ENCODE measurements at places on chromosomes 11 and 22. TPM values are rescaled to one million over a fixed set of nuclear protein-coding genes. Genes with fewer than 3 reads are reported as not detected.

Gene FIBIN
- 97.6 TPM for polyA plus RNA-seq

- peaks cover 4% of the 10 kb centered on the region for H3K27me3 ChIP-seq
- no peak overlapping the region for H3K27ac ChIP-seq
- H3K4me1 ChIP-seq = peaks cover 12% of the 10 kb centered on the region
- DNase-seq = no peak
- H3K36me3 ChIP-seq = no peaks in the 10 kb centered on the region
These were observed 139.0 kb downstream of the ETS1 start for GRCh38 chr11:128448200-128448886.

Gene MAPK8IP2
- polyA plus RNA-seq = 104 TPM

Gene LRRC74B
- polyA plus RNA-seq = 1.7 TPM

DNA sequence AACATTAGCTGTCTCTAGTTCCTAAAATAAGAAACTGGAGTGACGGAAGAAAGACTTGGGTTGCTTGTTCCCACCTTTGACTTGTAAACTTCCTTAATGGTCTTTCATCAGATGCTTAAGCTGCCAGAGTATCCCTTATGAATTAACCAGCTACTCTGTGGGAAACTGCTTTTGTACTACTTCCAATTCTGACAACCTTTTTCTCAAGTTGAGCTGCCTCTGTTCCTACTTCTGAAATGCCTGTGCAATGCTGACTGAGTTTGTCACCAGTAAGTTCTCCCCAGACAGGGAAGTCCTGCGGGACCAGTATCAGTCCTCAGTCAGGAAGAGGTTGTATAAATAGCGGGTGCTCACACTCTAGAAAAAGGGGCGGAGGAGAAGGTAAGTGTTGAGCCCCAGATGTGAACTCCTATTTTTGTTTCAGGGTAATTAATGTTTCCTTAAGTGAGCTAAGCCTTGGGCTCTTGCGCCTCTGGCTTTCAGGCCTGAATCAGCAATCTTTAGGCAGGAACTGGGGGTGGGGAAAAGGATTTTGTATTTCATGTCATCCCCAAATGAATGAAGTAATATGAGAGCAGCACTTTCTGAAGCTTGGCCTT, 67.2 kb downstream of the CECR2 start:
- DNase-seq = no peak
- H3K36me3 ChIP-seq = no peaks in the 10 kb centered on the region
- H3K27ac ChIP-seq = peak overlapping the region; percentile 85

GRCh38 chr22:38080850-38081635, 2.9 kb downstream of the SLC16A8 start:
- DNase-seq = peak; percentile 92
- H3K27ac ChIP-seq = no peak overlapping the region
- H3K27me3 ChIP-seq = peaks cover 18% of the 10 kb centered on the region
- peaks cover 52% of the 10 kb centered on the region for H3K36me3 ChIP-seq
- peaks cover 53% of the 10 kb centered on the region for H3K4me1 ChIP-seq

Gene OR5P2
- not detected for polyA plus RNA-seq

GRCh38 chr11:11306855-11307254, 46.2 kb downstream of the CSNK2A3 start:
- H3K4me3 ChIP-seq = no peak overlapping the region

DNA sequence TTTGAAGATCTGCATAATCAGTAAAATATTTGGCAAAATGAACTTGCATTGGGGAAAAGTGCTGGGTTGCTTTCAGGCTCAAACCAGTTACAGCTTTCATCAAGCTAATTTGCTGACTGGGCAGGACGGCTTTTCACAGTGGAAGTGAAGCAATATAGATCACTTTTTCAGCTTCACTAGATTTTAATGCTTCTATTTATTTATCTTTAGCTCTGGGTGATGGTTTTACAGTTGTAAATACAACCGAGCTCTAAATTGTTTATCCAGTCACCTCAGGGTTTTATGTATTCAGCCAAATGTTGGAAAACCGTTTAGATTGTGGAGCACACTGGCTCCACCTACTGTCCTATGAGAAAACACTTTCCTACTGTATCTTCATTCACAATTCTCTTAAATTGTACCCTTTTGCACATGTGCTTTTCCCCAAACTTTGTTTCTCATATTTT, 58.2 kb downstream of the ACER3 start:
- DNase-seq = no peak
- no peaks in the 10 kb centered on the region for H3K27me3 ChIP-seq
- H3K36me3 ChIP-seq = no peaks in the 10 kb centered on the region

DNA sequence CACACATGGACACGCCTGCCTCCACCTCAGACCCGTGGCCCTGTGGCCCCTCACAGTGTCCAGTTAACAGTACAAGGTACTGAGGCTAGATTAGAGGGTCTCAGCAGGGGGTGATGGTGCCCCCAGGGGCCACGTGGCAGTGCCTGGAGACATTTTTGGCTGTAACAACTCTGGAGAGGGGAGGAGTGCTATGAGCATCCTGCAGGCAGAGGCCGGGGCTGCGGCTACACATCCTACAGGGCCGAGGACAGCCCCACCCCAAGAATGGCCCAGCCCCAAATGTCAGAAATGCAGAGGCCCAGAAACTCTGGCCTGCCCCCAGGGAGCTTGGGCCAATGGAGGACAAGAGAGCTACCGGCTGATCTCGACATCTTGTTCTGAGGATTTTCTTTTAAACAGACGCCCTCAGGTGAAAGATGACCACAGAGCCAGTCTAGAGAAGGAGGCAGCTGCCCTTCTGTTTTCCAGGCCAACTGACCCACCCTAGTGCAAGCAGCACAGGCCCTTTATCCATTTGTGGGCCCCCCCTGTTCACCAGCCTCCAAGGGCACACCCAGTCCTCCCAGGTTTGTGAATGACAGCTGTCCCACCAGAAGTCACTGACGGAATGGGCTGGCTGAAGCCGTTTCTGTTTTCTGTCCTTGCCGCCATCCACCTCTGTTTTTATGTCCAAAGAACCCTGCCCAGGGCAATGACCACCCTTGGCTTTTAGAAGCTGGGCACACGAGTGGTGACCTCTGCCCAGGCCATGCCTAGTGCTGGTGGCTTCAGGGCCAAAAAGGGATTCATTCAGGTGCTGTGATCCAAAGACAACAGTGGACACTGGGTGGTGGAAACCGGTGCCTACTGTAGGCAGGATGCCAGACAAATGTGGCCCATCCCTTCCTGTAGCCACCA, 85.2 kb upstream of the LINC01488 start:
- no peak overlapping the region for H3K4me3 ChIP-seq
- H3K27ac ChIP-seq = no peak overlapping the region
- H3K27me3 ChIP-seq = no peaks in the 10 kb centered on the region
- peaks cover 46% of the 10 kb centered on the region for H3K4me1 ChIP-seq
- no peaks in the 10 kb centered on the region for H3K36me3 ChIP-seq

DNA sequence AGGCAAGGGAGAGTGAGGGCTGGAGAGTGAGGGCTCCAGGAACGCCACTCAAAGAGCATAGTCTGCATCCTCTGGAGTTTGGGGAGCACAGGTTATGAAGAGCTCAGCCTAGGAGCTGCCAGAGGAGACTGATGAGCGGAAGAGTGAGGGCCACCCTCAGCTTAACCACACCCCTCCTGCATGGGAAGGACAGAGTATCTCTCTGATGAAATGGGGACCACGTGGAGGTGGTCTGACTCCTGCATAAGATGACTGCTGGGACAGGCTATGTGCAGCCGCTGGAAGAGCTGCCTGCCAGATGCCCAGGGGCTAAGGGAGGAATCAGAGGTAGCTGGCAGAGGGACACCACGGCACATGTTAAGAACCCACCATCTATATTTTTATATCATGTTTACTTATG, 162.9 kb upstream of the POU2AF2 start:
- H3K27ac ChIP-seq = no peak overlapping the region
- peaks cover 11% of the 10 kb centered on the region for H3K4me1 ChIP-seq
- H3K27me3 ChIP-seq = no peaks in the 10 kb centered on the region
- H3K36me3 ChIP-seq = no peaks in the 10 kb centered on the region

- H3K4me3 ChIP-seq = no peak overlapping the region
- DNase-seq = no peak
- H3K27ac ChIP-seq = no peak overlapping the region
- no peaks in the 10 kb centered on the region for H3K36me3 ChIP-seq
- no peaks in the 10 kb centered on the region for H3K27me3 ChIP-seq
These were observed 3.6 kb downstream of the LDLRAD3 start for GRCh38 chr11:35947437-35947836.

- no peak overlapping the region for H3K4me3 ChIP-seq
- H3K36me3 ChIP-seq = no peaks in the 10 kb centered on the region
- no peaks in the 10 kb centered on the region for H3K27me3 ChIP-seq
- no peak overlapping the region for H3K27ac ChIP-seq
- DNase-seq = peak; percentile 10
- H3K4me1 ChIP-seq = peaks cover 3% of the 10 kb centered on the region
These were observed 15.3 kb upstream of the RAB30 start for GRCh38 chr11:83087035-83087434.

- no peaks in the 10 kb centered on the region for H3K27me3 ChIP-seq
- H3K36me3 ChIP-seq = no peaks in the 10 kb centered on the region
- DNase-seq = no peak
- peaks cover 3% of the 10 kb centered on the region for H3K4me1 ChIP-seq
These were observed 18.3 kb upstream of the CRY2 start for GRCh38 chr11:45828996-45829395.

DNA sequence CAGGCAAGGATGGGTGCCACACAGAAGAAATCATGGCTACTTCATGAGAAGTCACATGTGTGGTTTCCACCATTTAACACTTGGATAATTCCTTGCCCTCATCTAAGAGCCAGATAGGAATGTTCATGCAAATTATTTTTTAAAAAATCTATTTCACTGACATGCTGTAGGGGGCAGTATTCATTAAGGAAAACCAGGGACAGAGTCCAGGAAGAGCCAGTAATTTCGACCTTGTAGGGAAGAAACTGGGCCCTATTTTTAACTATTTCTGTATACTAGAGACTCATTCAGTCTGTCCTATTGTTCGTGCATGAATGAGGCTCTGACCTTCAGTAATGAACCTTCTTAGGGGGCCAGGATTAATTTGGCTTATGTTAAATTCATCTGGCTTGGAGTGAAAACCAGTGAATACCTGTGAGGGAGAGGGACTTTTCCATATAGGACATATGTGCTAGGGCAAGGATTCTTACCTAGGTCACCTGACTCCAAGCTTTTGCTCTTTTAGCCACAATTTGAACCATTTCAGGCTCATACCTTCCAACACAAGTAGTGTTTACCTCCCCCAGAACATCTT, 192.7 kb downstream of the NAV2 start:
- no peak overlapping the region for H3K4me3 ChIP-seq
- DNase-seq = peak; percentile 63
- H3K4me1 ChIP-seq = peaks cover 2% of the 10 kb centered on the region
- no peaks in the 10 kb centered on the region for H3K27me3 ChIP-seq
- no peak overlapping the region for H3K27ac ChIP-seq
- no peaks in the 10 kb centered on the region for H3K36me3 ChIP-seq

- H3K36me3 ChIP-seq = no peaks in the 10 kb centered on the region
- peaks cover 35% of the 10 kb centered on the region for H3K4me1 ChIP-seq
These were observed 166.3 kb upstream of the NAV2 start for GRCh38 chr11:19546325-19546724.

DNA sequence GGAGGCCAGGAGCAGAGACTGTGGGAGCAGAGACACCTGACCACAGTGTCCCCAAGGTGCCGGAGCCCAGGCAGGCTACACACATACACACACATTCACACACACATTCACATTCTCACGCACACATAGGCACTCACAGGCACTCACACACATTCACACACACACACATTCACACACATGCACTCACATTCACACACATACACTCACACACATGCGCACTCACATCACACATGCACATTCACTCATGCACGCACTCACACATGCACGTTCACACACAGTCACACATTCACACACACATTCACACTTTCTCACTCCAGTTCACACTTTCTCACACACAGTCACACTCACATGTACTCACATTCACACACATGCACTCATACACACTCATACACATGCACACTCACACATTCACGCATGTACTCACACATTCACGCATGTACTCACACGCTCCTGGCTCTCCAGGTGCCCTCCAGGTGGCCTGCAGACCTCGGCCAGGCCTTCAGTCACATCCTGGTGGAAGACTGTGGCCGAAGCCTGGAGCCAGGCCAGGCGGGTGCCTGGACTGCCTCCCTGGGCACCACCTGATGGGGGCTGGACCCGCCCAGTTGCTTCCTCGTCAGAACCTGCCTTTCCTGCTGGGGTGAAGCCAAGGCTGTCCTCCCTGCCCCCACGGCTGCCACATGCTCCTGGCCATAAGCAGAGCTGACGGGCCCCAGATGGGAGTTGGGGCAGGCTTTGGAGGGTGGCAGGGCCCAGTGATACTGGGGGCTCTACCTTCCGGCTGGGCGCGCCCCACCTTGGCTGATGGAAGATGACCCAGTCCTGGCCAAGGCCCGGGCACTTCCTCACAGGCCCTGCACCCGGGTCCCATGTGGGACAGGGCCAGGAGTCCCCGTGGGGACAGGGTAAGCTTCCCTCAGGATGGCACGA, 89.5 kb downstream of the WNT7B start:
- no peak overlapping the region for H3K27ac ChIP-seq
- DNase-seq = no peak
- H3K27me3 ChIP-seq = peaks cover 2% of the 10 kb centered on the region
- peaks cover 15% of the 10 kb centered on the region for H3K36me3 ChIP-seq
- H3K4me3 ChIP-seq = no peak overlapping the region

Gene FBLN1
- 69.4 TPM for polyA plus RNA-seq

GRCh38 chr11:123778511-123778910, 24.2 kb upstream of the OR6X1 start:
- no peak overlapping the region for H3K27ac ChIP-seq
- no peaks in the 10 kb centered on the region for H3K4me1 ChIP-seq
- H3K36me3 ChIP-seq = no peaks in the 10 kb centered on the region
- no peak overlapping the region for H3K4me3 ChIP-seq
- DNase-seq = no peak
- no peaks in the 10 kb centered on the region for H3K27me3 ChIP-seq

DNA sequence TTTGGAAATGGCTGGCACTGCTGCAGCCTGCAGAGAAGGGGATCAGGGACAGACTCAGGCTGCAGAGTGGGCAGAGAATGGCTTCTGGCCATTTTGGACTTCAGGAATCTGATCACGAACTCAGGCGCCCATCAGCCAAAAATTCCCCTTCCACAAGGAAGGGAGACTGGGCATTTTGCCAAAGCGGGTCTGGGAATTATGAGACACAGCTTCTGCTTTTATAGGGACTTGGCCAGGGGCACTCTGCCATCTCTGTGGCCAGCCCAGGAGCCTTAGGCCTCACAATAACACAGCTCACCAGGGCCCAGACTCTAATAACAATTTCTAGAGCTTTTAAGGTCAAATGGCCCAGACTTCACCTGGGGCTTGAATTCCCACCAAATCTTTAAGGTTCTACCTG, 74.7 kb downstream of the CHST1 start:
- no peaks in the 10 kb centered on the region for H3K36me3 ChIP-seq
- peak; percentile 82 for DNase-seq
- H3K4me1 ChIP-seq = peaks cover 18% of the 10 kb centered on the region
- no peaks in the 10 kb centered on the region for H3K27me3 ChIP-seq
- no peak overlapping the region for H3K27ac ChIP-seq

- peaks cover 2% of the 10 kb centered on the region for H3K27me3 ChIP-seq
- no peak overlapping the region for H3K27ac ChIP-seq
- peaks cover 3% of the 10 kb centered on the region for H3K36me3 ChIP-seq
- no peak for DNase-seq
- no peak overlapping the region for H3K4me3 ChIP-seq
- H3K4me1 ChIP-seq = peaks cover 84% of the 10 kb centered on the region
These were observed 3.4 kb downstream of the USP2 start for GRCh38 chr11:119377961-119378667.

- peaks cover 3% of the 10 kb centered on the region for H3K4me1 ChIP-seq
- no peaks in the 10 kb centered on the region for H3K27me3 ChIP-seq
- peak; percentile 54 for DNase-seq
- no peak overlapping the region for H3K4me3 ChIP-seq
- no peaks in the 10 kb centered on the region for H3K36me3 ChIP-seq
These were observed 820.4 kb upstream of the CCDC90B start for GRCh38 chr11:84106541-84106940.

Gene MB
- 1.8 TPM for polyA plus RNA-seq

- no peaks in the 10 kb centered on the region for H3K27me3 ChIP-seq
- no peaks in the 10 kb centered on the region for H3K4me1 ChIP-seq
- DNase-seq = no peak
- H3K36me3 ChIP-seq = no peaks in the 10 kb centered on the region
- H3K4me3 ChIP-seq = no peak overlapping the region
These were observed 91.0 kb downstream of the CCDC83 start for GRCh38 chr11:85946221-85946620.

Measured in spinal cord (tissue), 10 donors.